Epithelial cell of proximal tubule (primary cell): ENCODE measurements at places on chromosomes 12 and 14. TPM values are rescaled to one million over a fixed set of nuclear protein-coding genes. Genes with fewer than 3 reads are reported as not detected.

CIROP gene
- total RNA-seq = not detected in 2 replicates

PROX2 gene
- not detected in 2 replicates for total RNA-seq

CLEC7A gene
- total RNA-seq = not detected in 2 replicates

CCDC88C gene
- 16.4 and 21.2 TPM in 2 replicates for total RNA-seq

MOK gene
- total RNA-seq = 2.3 and 7.5 TPM in 2 replicates

FAM186B gene
- 0.07 TPM in 1 of 2 replicates, not detected in the other for total RNA-seq

INHBE gene
- 0.29 TPM in 1 of 2 replicates, not detected in the other for total RNA-seq

LRP1-AS gene
- total RNA-seq = not detected in 2 replicates
